ENCODE measurements at places on chromosomes 3 and 15.
A peak's percentile ranks its signal among the peaks of the same experiment; 100 is the strongest.

GRCh38 chr15:50229336-50229735, 36.2 kb downstream of the HDC start:
- ATAC-seq = no peak

DNA sequence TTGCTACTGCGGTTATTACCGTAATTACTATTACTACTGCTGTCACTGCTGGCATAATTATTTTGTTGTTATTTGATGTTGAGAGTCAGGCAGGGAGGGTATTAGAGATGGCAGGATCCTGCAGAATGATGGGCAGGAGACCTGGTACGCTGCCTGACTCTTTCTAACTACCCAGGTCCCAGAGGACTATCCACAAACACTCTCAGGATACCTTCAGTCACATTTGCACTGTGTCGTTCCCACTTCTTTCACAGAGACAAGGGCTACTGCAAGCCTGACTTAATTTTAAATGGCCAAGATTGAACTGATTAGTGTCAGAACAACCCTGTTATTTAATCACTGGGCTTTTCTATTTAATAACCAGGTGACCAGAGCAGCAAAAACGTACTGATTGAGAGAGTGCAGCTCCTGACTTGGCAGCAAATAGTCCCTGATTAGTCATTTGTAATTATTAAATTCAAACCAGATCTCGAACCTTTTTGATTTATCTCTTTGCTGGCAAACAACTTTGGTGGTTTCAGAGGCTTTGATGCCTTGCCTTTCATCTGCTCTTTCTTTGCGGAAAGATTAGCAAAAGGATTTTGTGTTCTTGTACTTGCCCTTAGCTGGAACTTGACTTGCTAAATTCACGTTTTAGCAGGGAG, 88.8 kb upstream of the ARHGEF3 start:
- peak; percentile 73 for ATAC-seq

GRCh38 chr15:66779331-66780009, 77.4 kb downstream of the SMAD6 start:
- peak; percentile 40 for ATAC-seq

- ATAC-seq = peak; percentile 57
Observed at GRCh38 chr3:35648347-35648746, 9.0 kb downstream of the ARPP21 start.

DNA sequence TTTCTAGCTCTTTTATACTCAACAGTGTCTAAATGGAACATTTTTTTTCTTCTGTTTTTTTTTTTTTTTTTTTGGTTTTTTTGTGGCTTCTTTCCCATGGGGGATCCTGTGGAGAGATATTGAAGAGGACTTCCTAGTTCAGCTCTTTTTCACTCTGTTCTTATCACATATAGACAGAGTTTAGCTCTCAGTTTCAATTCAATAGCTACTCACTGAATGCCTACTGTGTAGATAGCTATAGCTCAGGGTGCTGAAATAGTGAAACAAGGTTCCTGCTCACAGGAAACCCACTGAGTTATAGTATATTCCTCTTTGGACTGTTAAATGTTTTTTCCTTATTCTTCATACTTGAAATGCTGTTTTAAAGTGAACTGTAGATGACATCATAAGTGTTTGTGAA, 918.8 kb downstream of the CADM2 start:
- no peak for ATAC-seq

DNA sequence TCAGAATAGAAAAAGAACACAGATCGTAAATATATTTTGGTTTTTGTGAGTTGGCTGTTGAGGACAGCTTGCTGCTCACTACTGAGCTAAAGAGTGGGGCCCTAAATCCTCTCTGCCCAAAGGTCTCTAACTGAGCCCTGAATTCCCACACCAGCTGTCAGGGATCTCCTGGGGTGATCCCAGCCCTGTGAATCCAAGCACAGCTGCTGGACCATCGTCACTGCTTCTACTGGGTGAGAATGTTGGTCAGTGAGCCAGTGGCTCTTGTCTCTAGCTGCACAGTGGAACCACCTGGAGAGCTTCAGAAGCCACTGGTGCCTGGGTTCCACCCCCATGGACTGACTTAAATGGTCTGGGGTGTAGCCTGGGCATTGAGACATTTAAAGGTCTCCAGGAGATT, 90.5 kb upstream of the IL12A start:
- ATAC-seq = no peak

DNA sequence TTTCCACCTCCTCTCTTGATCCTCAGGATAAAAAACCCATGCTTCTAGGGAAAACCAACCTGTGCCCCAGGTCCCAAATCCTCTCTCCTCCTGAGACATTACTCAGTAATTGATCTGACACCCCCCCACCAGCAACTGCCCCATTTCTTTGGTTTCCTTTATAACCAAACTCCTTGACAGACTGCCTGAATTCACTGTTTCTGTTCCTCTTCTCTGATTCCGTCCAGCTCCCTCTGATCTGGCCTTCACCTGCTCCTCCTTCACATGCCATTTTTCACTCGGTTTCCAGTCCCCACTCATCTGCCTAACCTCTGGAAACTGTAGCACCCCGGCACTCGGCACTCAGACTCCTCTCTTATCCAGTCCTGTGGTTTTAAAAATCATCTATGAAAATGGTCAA, 2.1 kb downstream of the CCDC51 start:
- ATAC-seq = no peak

DNA sequence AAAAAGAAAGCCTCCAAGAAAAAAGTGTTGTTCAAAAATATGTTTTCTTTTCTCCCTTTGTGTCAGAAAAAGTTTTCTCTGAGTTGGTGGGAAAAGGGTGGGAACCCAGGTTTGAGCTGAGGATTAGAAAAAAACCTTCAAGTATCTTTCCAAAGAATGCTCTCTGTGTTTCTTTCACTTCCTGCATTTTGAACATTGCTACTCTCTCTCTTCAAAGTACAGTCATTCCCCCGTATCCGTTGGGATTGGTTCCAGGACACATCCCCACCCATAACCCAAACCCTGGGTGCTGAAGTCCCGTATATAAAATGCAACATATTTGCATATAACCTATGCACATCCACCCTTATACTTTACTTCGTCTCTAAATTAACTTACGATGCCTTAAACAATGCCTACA, 139.6 kb downstream of the TMCO5A start:
- ATAC-seq = no peak

- ATAC-seq = peak; percentile 81
Observed at GRCh38 chr15:29736744-29737020, 85.6 kb downstream of the TJP1 start.

GRCh38 chr3:13518516-13518953, 30.4 kb upstream of the FBLN2 start:
- peak; percentile 12 for ATAC-seq

DNA sequence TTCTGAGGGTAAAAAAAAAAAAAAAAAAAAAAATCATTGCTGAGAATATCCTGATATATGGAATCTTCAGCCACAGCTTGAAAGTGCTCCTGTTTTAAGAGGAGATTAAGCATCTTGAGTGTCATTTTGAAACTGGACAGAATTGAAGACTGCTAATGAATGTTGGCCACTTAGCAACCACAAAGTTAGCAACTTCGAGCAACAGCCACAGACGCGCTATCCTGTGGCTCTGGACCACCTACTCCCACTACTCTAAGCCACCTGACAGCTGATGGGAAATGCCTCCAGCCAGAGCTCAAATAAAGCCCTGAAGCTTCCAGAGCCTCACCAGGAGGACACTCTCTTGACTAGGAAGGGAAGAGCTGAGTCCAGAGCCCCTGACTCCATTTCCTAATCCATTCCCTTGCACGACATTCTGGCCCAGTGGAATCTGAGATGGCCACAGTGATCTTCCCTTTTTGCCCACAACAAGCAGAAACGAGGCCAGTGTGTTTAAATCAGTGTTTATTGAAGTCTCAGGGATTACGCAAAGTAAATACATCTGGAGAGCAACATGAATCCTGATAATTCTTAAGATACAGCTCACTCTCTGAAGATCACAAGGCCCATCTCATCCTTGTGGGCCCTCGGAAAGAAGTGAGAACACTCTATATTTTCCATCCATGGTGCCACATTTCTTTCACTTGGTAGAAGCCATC, 58.6 kb downstream of the TMEM212 start:
- no peak for ATAC-seq

DNA sequence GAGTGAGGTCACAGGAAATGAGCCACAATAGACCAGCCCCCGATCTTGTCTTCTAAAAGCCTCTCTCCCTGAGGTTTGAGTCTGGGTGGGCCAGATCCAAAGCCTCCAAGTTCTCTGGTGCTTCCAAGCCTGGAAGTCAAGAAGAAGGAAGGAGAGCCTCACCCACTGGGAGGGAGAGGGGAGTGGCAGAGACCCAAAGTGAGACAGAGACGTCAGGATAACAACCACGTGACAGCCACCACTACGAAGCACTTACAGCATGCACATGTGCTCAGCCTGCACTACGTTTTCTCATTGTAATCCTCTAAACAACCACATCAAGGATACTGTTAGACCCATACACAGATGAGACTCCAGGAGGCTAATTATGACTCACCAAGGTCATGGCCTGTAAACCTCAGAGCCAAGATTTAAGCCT, 197.3 kb upstream of the LINGO1 start:
- ATAC-seq = peak; percentile 55

DNA sequence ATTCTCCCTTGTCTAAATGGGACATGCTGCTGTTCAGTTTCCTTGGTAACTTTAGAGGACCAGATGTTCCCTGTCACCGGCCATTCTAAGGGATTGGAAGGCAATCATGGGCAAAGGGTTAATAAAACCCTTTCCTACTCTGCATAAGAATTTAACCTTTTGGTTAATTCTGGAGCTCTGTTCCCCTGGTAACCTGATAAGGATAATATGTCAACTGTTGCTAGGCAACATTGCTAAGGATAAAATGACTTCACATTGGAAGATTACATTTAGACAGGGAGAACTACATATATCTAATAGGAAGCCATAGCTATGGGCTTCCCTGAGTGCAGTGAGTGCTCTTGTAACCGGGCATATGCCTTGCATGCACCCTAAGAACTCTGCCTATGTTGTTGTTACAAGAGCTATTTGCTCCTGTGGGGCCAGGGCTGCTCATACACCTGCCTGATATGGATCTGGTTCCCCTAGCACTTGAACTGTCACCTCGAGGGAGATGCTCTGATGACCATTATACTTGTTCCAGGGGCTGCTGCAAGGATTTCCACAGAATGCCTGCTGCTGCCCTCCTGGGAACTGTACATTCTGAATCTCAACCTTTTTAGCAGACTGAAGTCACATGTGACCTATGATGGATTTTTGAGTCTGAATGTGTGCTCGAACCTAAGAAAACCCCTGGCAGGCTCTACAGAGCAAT, 326.3 kb upstream of the PDZRN3 start:
- no peak for ATAC-seq

DNA sequence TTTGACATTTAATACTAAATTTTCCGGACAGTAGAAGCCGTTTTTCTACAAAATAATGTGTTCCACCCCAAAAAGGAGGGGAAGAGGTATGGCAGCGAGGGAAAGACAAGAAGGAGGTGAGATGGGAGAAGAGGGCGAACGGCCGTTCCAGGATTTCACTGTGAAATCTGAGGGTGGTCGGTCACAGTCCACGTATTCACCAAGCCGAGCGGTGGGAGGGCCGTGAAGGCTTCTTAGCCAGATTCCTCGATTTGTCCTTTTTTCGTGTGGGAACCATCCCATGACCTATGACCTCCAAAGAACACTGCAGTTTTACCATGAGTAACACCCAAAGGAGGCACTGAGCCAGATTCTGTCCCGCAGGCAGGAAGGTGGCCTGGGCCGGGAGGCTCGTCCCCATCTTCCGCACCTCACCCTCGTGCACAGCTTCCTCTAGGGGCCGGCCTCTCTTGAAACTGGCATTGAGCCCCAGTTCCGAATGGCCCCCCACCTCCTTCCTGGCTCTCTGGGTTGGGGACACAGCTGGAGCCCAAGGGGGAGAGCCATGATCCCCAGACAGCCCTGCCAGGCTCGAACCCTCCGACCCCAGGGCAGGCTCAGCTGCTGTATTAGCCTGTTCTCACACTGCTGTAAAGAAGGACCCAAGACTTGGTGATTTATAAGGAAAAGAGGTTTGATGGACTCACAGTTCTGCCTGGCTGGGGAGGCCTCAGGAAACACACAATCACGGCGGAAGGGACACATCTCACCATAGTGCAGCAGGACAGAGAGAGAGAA, 23.7 kb downstream of the XXYLT1 start:
- no peak for ATAC-seq

DNA sequence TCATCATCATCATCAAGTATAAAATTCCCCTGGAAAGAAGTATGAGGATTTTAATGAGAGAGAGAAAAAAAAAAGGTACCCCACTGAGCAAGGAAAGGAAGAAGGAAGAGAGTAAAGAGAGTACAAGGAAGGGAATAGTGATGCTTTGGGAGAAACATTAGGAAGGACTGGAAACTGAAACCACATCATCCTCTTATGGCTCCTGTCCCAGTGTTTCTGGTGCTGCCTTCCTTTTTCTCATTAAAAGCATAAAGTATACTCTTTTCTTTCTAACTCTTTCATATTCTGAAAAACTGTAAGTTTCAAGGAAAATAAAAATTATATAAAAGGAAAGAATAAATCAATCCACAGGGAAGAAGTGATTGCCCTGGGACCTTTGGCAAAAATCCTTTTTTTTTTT, 616.4 kb upstream of the CBLB start:
- ATAC-seq = no peak

GRCh38 chr3:173584093-173584837, 186.7 kb downstream of the NLGN1 start:
- peak; percentile 51 for ATAC-seq

DNA sequence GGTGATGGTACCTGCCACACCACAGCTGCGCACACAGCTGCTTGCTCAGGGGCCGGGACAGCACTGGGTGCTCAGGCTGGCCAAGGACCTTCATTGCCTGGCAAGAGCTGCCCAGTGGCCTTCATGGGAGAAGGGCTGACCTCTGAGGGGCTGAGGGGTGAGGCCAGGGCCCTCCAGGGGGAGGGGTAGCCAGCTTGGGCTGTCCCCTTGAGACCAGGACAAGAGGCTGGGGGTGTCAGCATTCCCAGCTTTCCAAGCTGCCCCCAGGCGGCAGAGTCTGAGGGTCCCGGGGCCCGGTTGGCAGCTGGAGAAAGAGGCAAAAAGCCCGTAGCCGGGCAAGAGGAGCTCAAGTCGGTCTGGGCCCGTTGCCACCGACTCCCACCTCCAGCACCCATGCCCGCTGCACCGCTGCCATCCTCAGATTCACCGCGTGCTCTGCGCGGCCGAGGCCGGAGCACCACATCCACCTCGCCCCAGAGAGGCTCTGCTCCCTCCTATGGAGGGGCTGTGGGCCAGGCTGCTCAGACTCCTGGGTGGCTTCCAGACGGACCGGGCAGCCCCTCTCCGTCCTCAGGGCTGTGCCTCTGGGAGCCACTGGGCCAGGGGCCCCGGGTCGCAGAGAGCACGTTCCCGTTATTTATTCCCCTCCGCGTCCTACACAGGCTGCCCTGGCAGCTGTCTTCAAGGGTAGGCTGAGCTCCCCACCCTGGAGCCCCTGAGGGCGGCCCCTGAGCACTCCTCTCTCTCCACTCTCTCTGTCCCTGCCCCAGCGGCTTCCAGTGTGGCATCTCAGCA, 51.5 kb downstream of the PLXNA1 start:
- no peak for ATAC-seq

- no peak for ATAC-seq
Observed at GRCh38 chr15:73886717-73887345, 13.5 kb downstream of the TBC1D21 start.
